ENCODE measurements at places on chromosomes 1 and 21.

- no peak for DNase-seq
Measured at GRCh38 chr21:46597031-46597430, 7.9 kb downstream of the S100B start.

DNA sequence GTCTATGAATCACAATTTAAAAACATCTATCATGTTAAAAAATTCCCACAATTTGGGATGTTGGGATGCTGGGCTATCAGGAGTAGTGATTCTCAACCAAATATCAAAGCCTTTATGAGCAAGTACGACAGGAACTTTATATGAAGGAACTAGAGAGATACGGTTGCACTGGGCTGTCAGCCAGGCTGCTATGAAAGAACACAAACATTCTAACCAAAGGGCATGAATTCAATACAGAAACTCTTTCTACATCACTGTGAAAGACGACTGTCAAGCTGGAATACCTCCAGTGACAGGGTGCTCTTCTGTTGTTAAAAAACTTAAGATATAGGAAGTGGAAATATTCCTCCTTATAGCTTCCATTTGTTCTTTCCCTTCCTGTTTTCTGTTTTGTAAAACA is 9.8 kb downstream of the CACNA1E start:
- DNase-seq = no peak

GRCh38 chr1:166822385-166822784 is 16.9 kb upstream of the POGK start:
- DNase-seq = no peak

DNA sequence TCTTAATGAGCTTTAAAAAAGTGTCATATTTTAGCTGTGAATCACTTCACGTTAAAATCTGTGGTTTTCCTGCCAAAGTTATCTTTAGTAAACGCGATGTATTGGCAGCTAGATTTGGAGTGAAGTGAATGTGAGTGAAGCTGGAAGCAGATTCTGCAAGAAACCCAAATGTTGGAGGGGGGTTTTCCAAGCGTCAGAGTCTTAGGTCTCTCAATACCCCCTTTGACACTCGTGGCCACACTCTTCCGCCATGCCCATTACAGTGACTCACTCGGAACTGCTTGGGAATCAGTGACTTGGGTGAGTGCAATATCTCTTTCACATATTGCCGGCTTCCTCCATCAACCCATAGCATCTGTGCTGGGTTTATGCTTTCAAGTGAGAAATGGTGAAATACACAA is 17.5 kb downstream of the B3GALT5 start:
- DNase-seq = no peak

GRCh38 chr1:150003801-150004200 is 6.7 kb downstream of the OTUD7B start:
- no peak for DNase-seq

GRCh38 chr21:44010429-44010828 is 1.7 kb upstream of the TRAPPC10 start:
- no peak for DNase-seq

DNA sequence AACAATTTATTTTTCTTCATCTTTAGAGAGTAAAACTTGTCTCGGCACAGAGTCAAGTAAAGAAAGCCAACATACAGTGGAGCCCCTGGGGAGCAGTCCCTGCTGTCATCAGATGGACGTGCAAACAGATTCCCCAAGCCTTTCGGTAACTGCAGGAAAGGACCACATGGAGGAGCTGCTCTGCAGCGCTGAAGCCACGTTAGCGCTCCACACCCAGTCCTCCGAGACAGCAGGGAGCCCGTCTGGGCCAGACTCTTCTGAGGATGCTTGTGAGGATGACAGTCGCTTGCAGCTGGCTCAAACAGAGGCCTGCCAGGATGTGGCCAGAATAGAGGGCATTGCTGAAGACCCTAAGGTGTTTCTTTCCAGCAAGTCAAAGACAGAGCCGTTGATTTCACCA is 77.1 kb upstream of the SCCPDH start:
- DNase-seq = peak; percentile 58

DNA sequence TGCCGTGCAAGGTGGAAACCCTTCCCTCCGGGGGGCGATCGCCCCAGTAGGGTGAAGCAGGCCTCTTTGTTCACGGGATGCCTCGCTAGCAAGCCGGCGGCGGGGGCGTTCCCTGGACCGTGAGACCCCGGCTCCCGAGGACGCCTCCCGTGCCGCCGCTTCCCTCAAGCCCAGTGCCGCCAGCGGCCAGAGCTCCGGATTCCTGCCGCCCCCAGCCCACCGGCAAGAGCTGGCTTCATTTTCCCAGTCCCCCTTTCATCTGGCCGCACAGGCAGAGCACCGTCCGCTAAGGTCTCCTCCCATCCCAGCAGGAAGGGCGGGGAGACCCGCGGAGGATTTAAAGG is 16.3 kb downstream of the IER5 start:
- no peak for DNase-seq

- DNase-seq = no peak
Measured at GRCh38 chr1:26848941-26849774, 13.8 kb upstream of the SFN start.

GRCh38 chr1:47751996-47752451 is 245.2 kb downstream of the TRABD2B start:
- DNase-seq = no peak

GRCh38 chr1:225653463-225654276 is 747 bp upstream of the ENAH start:
- DNase-seq = peak; percentile 66

DNA sequence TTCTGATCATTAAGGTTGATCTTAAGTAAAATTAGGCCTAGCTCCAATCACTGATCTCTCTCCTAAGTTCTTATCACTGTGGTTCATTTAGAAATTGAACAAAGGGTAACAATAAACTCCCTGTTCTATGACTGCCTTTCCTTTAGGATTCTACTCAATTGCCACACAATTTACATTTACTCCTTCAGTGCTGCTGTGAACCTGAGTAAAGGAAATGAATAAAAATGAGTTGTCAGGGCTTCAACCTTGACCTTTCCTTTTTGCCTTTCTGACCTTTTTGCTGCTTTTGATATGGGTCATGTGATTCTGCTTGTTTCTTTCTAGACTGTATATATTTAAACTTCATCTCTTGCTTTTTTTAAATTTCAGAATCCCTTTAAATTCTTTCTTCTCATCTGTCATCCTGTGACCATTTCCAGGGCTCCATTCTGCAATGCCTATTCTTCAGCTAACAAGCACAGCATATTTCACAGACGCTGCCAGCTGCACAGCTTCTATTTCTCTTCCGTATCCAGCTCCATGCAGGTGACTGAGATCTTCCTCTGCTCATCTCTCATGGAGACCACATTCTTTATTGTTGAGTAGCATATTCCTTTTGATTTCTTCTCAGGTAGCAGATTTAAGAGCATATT is 3.2 kb downstream of the LRRC8B start:
- DNase-seq = no peak

DNA sequence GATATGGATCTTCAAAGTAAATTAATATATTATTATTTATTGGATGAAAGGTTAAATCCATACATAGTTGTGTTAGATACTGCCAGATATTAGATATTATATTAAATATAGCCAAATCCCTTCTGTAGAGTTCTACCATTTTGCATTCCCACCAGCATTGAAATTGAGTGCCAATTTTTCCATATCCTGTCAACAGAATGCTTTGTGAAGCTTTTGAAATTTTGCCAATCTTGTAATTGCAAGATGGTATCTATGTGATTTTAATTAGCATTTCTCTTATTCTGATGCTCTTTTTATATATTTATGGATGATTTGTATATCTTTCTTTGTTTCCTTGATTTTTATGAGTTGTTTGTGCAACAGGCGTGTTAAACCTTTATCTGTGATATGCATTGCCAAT is 67.0 kb upstream of the CD34 start:
- DNase-seq = no peak

Data from hippocampal formation (tissue), 2 donors.